ENCODE measurements at places on chromosomes 1 and 21. TPM values are rescaled to one million over a fixed set of nuclear protein-coding genes. Genes with fewer than 3 reads are reported as not detected.

Gene PDPN
- not detected for total RNA-seq

Gene REG4
- total RNA-seq = not detected

Gene IQGAP3
- total RNA-seq = 13.6 TPM

Gene FCGR1A
- not detected for total RNA-seq

Gene CD1B
- total RNA-seq = not detected

GRCh38 chr1:68211761-68212380, 20.5 kb downstream of the WLS start:
- H3K36me3 ChIP-seq = no peaks in the 10 kb centered on the region
- no peak overlapping the region for H3K4me3 ChIP-seq
- H3K27ac ChIP-seq = no peak overlapping the region
- peaks cover 24% of the 10 kb centered on the region for H3K4me1 ChIP-seq

- DNase-seq = no peak
- H3K27ac ChIP-seq = no peak overlapping the region
- H3K27me3 ChIP-seq = no peaks in the 10 kb centered on the region
- H3K4me3 ChIP-seq = no peak overlapping the region
- H3K36me3 ChIP-seq = no peaks in the 10 kb centered on the region
Observed at GRCh38 chr1:91803847-91804545, 82.0 kb downstream of the TGFBR3 start.

DNA sequence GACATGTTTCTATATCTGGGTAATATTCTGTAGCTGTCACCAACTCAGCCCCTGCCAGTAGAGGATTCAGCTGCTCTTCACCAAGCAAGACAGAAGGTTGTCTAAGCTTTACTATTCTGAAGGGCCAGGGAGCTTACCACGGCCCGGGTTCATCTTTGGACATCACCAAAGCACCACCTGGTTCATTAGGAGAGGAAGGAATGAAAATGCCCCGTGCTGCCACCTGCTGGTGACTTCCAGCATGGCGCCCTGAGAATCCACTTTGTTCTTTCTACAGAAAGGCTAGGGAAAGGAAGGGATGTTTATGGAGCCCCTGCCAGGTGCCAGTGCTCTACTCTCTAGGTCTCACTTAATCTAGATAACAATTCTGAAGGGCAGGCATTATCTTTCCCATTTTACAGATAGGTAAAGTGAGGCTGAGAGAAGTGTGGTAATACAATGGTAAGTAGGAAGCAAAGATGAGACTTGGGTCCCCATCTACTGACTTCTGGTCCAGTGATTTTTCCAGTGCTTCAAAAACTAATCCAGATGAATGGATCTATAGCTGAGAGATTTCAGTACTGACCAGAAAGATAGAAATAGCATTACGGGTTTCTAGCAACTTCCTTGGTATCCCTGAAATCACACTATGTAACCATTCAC, 79.5 kb downstream of the BEND5 start:
- no peaks in the 10 kb centered on the region for H3K27me3 ChIP-seq
- H3K27ac ChIP-seq = no peak overlapping the region
- no peaks in the 10 kb centered on the region for H3K36me3 ChIP-seq
- no peaks in the 10 kb centered on the region for H3K4me1 ChIP-seq
- DNase-seq = peak; percentile 21

GRCh38 chr1:115728341-115728740, 40.2 kb downstream of the CASQ2 start:
- no peak overlapping the region for H3K27ac ChIP-seq
- no peak for DNase-seq
- no peaks in the 10 kb centered on the region for H3K36me3 ChIP-seq
- H3K4me1 ChIP-seq = peaks cover 2% of the 10 kb centered on the region

GRCh38 chr1:208682664-208683013, 438.5 kb upstream of the PLXNA2 start:
- no peaks in the 10 kb centered on the region for H3K36me3 ChIP-seq
- no peaks in the 10 kb centered on the region for H3K4me1 ChIP-seq
- H3K27ac ChIP-seq = no peak overlapping the region
- no peaks in the 10 kb centered on the region for H3K27me3 ChIP-seq

- no peak overlapping the region for H3K4me3 ChIP-seq
- no peaks in the 10 kb centered on the region for H3K4me1 ChIP-seq
Observed at GRCh38 chr1:167198518-167199133, 22.1 kb upstream of the POU2F1 start.

- H3K4me1 ChIP-seq = peaks cover 5% of the 10 kb centered on the region
- H3K36me3 ChIP-seq = peaks cover 8% of the 10 kb centered on the region
- DNase-seq = no peak
- H3K4me3 ChIP-seq = no peak overlapping the region
- H3K27me3 ChIP-seq = peaks cover 2% of the 10 kb centered on the region
Observed at GRCh38 chr1:53590531-53591515, 131.6 kb downstream of the DMRTB1 start.

DNA sequence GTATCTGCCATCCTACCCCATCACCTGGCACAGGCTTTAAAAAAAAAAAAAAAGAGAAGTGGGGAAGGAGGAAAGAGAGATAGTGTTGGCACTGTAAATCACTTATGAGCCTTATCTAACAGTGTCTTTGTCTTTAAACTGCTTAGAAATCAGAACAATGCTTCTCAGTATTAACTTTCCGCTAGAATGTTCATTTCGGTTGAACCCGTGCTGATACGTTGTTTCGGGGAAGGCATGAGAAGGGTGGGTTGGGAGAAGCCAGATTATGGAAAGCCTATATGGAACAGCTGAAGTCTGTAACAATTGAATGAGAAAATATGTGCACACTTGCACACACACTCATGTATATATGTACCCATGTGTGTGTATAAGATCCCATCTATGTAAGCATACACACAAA, 170.8 kb downstream of the GALNT2 start:
- H3K36me3 ChIP-seq = peaks cover 17% of the 10 kb centered on the region
- H3K27me3 ChIP-seq = no peaks in the 10 kb centered on the region
- DNase-seq = no peak
- H3K27ac ChIP-seq = no peak overlapping the region
- H3K4me1 ChIP-seq = peaks cover 2% of the 10 kb centered on the region
- H3K4me3 ChIP-seq = no peak overlapping the region

- H3K4me1 ChIP-seq = no peaks in the 10 kb centered on the region
- H3K27ac ChIP-seq = no peak overlapping the region
- peaks cover 38% of the 10 kb centered on the region for H3K27me3 ChIP-seq
- no peak for DNase-seq
Observed at GRCh38 chr1:110262846-110263631, 52.9 kb downstream of the KCNC4 start.

- DNase-seq = no peak
- H3K36me3 ChIP-seq = no peaks in the 10 kb centered on the region
- H3K27me3 ChIP-seq = peaks cover 23% of the 10 kb centered on the region
- H3K4me3 ChIP-seq = no peak overlapping the region
- no peaks in the 10 kb centered on the region for H3K4me1 ChIP-seq
Observed at GRCh38 chr1:159803956-159804689, 2.0 kb downstream of the FCRL6 start.

DNA sequence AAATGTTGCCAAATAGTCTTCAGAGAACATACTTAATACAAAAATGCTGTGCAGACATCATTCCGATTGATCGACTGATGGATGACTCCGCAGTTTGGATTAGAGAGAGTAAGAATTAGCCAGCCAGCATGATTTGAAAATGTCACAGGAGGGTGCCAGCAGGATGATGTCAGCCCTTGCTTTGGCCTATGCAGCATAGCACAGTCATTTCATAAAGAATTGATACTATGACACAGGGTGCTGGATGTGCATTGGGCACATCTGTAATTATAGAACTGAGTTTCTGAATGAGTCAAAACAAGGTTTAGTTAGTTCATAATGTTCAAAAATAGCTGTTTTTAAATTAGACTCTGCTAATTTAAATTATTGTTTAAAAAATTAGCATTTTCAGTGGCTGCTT, 21.6 kb upstream of the TRAF5 start:
- no peaks in the 10 kb centered on the region for H3K27me3 ChIP-seq
- peak; percentile 58 for DNase-seq
- no peak overlapping the region for H3K4me3 ChIP-seq
- H3K36me3 ChIP-seq = peaks cover 12% of the 10 kb centered on the region

DNA sequence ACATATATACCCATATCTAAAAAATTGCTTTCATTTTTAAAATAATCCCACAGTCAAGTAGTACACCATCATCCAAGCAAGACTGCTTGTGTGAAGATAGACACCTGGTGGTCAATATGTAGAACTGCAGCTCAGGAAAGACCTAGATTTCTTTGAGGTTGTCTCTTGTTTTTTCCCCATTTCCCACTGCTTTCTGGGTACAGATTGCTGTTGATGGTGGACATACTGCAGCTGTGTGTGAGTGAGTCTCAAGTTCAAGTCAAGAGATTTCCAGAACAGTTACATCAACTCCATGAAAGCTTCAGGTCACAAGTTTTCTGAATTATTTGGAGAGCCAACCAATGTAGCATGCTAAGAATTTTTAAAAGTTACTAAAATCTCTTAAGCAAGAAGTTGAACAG, 306.4 kb downstream of the DUSP10 start:
- DNase-seq = peak; percentile 83
- no peak overlapping the region for H3K4me3 ChIP-seq
- H3K27me3 ChIP-seq = no peaks in the 10 kb centered on the region
- H3K27ac ChIP-seq = no peak overlapping the region
- H3K36me3 ChIP-seq = no peaks in the 10 kb centered on the region
- H3K4me1 ChIP-seq = peaks cover 4% of the 10 kb centered on the region

DNA sequence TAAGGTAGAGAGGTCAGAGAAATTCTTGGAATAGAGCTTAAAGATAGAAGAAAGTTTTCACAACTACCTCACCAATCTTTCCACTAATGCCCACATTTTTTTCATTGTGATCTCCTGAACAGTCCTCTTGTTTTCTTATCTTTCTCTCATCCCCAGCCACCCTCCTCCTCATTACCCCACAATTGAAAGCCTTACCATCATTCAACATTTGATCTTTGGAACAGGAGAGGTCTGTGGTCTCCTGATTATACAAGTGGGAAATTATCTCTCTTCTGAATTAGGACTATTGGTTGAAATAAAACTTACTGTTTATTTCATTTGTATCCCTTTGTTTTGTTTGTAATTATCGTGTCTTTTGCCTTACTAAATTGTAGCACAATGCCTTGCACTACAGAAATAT, 29.6 kb downstream of the DNAH14 start:
- H3K36me3 ChIP-seq = no peaks in the 10 kb centered on the region
- no peak overlapping the region for H3K27ac ChIP-seq
- no peaks in the 10 kb centered on the region for H3K4me1 ChIP-seq
- no peak overlapping the region for H3K4me3 ChIP-seq

DNA sequence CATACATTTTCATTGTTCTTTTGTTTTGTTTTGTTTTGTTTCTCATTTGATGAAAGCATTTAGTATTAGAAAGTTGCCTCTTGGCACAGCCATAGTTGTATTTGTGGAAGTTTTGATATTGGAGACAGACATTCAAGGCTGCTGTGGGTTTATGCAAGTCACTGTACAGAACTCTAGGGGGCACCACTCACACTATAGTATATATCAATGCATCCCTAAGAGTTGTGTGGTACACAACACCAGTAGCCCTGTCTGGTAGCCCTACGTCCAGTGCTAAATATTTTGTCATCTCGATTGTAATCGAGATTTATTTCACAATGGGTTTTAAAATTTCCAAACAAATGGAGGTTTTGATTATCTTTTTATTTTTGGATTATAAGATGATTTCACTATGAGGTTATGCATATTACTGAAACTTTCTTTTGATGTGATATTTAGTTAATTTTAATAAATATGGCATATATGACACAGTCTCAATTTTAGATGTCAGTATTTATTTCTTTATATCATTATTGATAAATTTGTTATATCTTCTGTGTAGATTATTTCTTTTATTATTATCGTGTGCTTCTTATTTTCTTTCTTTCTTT, 112.2 kb downstream of the NR5A2 start:
- no peaks in the 10 kb centered on the region for H3K36me3 ChIP-seq
- DNase-seq = peak; percentile 68
- H3K27ac ChIP-seq = no peak overlapping the region
- H3K27me3 ChIP-seq = no peaks in the 10 kb centered on the region
- H3K4me1 ChIP-seq = no peaks in the 10 kb centered on the region

All from IMR-90 (cell line).